Mesenchymal stem cell (in vitro differentiated cells and primary cell): ENCODE measurements at places on chromosomes 6 and 20.

GRCh38 chr20:31708736-31709534 lies 13.7 kb downstream of the BCL2L1 start:
- no peak for DNase-seq

- no peak for DNase-seq
These were observed 27.5 kb upstream of the SIRPA start for GRCh38 chr20:1867495-1868260.

GRCh38 chr6:48449002-48449401 lies 338.0 kb upstream of the PTCHD4 start:
- DNase-seq = no peak

- DNase-seq = no peak
These were observed 254.4 kb upstream of the RUNX2 start for GRCh38 chr6:45073771-45074170.

GRCh38 chr6:73028124-73028766 lies 197.1 kb downstream of the KHDC1L start:
- DNase-seq = no peak

- no peak for DNase-seq
These were observed 49.7 kb downstream of the RBM38 start for GRCh38 chr20:57440678-57441509.

DNA sequence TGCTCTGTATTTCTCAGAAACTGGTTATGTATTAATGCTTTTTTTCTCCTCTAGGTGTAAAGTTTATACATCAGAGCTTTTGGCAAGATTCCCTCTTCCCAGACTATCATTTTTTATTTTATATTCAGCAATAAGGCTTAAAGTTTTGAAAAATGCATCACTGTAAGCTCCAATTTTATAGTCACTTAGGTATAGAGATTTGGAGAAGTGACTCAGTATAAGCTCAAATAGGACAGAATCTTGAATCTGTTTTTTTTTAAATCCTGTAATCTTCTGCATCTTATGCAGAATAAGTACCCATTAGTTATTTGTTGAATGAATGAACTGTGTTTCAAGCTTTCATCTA lies 1.0 kb downstream of the NCOA7 start:
- DNase-seq = no peak

DNA sequence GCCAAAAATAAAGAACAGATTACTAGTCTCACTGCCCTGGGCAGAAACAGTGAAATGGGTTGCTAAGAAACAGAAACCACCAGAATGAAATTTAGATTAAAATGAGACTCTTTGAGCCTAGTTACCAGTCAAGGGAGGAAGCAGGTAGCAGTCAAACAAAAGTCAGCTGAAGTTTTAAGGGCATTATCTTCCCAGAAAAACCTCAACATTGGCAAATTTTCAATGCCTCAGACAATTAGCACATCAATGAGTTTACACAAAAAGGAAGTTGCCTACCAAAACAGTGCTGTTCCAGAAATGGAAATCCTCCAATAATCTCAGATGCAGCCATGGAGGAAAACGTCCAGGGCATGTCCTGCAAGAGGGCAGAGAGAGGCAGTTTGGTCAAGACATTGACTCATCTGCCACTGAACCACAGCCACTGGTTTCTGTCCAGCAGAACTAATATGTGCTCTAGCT lies 399.7 kb upstream of the ADGRB3 start:
- DNase-seq = peak; percentile 67

DNA sequence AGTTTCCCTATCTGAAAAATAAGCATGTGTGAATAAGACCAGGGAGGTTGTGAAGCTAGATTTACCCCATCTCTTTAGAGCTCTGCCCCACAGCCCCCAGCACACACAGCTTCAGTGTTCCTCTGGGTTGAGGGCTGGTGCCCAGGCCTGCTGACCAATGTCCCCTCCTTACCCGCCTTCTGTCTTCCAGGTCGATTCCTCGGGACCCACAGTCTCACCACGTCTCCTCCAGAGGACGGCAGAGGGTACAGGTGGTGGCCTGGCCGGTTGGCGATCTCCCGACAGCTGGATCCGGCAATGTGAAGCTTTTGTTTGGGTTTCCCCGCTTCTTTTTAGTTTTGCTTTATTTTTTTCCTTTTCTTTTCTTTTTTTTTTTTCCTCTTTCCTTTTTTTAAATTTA lies 42.0 kb downstream of the STK35 start:
- no peak for DNase-seq

- DNase-seq = no peak
These were observed 76.2 kb upstream of the IPCEF1 start for GRCh38 chr6:154432533-154433476.

- no peak for DNase-seq
These were observed 101.3 kb downstream of the MTHFD1L start for GRCh38 chr6:150966786-150967185.

GRCh38 chr6:72703093-72703492 lies 81.2 kb downstream of the KCNQ5 start:
- no peak for DNase-seq
